ENCODE measurements at places on chromosomes 2 and 18. TPM values are rescaled to one million over a fixed set of nuclear protein-coding genes. Genes with fewer than 3 reads are reported as not detected.

The CCL20 gene
- total RNA-seq: 0.36 TPM

The IL36RN gene
- total RNA-seq: 0.84 TPM

GRCh38 chr2:118841450-118841827, 6.0 kb downstream of the EN1 start:
- DNase-seq: no peak

GRCh38 chr18:13612196-13612997, 114.0 kb downstream of the FAM210A start:
- no peak for DNase-seq

DNA sequence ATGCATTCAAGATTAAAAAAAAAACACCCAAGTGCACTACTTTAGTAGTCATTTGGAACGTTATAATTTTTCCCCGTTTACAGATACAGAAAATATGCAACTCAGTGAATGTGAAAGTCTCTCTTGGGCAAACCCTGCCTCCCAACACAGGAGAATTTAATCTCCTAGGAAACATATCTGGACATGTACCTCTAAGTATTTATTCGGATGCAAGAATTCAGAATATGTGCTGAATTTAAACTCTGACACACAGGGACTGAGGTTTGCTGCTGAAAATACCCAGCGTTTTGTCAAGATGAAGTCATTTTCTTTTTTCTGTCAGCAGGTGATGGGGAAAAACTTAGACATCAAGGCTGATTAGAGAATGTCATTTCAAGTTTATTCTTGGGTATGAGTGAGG, 105.4 kb downstream of the ACKR3 start:
- no peak for DNase-seq

DNA sequence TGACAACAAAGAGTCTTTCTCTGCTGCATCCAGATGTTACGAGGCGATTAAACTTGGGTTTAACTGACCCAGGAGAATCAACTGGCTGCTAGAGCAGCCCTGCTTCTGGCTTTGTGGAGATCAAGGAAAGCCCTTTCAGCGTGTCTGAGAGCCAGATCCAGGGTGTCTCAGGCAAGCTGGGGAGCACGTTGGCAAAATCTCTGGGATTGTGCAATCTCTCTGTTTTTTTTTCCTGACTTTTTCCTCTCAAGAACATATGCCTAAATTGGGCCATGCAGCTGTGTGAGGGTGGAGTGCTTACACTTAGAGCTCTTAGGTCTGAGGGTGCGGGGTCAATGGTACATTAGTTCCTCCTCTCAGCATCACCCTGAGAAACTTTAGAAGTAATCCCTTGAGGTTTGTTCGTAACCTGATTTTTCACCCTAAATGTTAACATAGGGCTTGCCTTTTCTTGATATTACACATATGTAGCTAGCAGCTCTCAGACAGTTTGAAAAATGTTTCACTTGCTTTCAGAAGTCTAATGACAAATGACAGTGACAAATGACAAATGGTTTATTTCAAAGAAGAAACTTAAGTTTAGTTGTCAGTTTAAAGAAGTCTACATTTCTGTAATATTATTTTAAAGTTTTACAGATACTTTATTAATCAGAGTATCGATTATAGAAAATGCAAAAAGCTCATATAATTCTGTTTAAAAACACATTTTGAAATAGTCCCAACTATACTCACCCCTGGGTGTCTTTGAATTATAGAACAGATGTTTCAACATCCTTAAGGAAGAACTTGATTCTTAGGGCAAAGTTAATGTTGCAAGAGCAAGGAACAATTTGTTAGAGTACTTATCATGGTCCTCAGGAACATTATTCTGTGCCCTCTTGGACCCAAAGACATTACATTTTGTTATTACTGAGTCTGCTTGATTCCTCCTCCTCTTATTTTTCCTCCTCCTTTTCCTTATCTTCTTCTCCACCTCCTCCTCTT, 38.4 kb upstream of the ZSWIM2 start:
- no peak for DNase-seq

The ITPRID2 gene
- total RNA-seq: 71.0 TPM

The ZNF532 gene
- 182 TPM for total RNA-seq

The LCT gene
- total RNA-seq: not detected

GRCh38 chr2:222280795-222281194, 18.0 kb downstream of the PAX3 start:
- no peak for DNase-seq

The CYTIP gene
- total RNA-seq: not detected
